CD4-positive, alpha-beta T cell treated with Interleukin-10 for 1 hour (primary cell): ENCODE measurements at places on chromosomes 16 and 17.

DNA sequence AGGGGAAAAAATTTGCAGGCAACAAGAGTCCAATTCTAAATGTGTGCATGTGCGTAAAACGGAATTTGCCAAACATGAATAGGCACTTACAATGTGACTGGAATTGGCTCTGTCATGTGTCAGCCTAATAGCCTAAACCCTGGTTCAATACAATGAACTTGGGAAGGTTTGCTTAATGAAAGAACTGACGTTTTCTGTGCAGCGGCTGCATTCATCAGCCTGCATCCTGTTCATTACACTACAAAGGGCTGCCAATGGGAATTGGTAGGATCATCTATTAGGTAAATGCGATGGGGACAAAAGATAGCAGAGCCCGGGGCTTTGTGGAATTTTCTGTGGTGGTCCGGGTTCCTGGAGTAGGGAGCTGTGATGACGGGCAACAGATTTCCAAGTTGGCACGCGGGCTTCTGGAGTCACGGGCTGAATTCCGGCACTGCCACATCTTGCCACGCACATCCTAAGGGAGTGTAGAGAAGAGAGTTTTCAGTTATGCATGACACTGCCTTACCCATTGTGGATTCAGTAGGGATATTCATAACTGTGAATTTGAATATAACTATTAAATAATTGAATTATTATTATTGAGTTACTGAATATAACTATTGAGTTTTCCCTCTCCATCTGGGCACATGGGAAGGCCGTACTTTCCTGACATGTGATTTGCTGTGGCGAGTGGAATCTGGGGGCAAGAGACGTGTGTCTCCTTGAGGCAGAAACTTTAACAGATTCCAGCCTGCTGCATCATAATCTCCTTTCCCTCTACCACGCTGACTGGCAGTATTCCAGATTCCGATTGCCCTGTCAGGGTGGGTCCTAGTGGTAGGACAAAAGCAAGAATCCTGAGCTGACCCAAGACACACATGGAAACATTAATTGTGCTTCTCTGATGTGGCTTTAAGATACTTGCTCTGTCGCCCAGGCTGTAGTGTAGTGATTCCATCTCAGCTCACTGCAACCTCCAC, 565.6 kb downstream of the WWOX start:
- no peak for DNase-seq

- no peak for DNase-seq
Observed at GRCh38 chr16:80176114-80176513, 364.7 kb upstream of the DYNLRB2 start.

DNA sequence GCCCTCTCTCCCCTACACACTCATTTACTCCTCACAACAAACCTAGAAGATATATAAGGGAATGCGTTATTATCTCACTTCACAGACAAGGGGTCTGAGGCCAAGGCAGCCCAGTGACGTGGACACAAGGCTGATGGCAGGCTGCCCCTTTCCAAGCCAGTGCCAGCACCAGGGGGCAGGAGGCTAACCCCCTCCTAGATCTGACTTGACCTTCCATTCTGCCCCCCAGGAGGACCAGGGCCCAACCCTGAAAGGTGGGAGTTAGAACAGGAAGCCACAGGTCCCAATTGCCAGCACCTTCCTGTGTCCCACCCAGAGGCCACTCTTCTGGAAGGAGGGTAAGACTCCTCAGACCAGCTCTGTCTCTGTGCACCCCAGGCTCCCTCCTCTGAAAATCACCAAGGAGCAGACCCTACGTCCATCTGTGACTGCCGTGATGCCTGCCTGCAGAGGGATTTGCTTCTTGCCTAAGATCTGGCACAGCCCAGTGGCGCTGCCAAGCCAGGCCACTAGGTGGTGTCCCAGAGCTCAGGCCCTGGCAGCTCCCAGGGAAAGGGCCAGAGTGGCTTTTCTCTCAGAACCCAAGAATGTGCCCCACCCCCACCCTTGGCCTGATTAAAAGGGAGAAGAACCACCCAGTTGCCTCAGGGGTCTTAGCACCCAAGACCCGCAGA, 42.4 kb upstream of the MRPS23 start:
- peak; percentile 77 for DNase-seq

GRCh38 chr17:41065829-41066624, at the start of gene KRTAP2-4:
TSS of gene KRTAP2-4 (minus strand) at chr17:41065879. CDS start at chr17:41065845, 34 bp downstream.
- no peak for DNase-seq

GRCh38 chr16:89422905-89423630, 67.3 kb downstream of the ANKRD11 start:
- peak; percentile 53 for DNase-seq

GRCh38 chr16:50318796-50319578, 49.8 kb downstream of the BRD7 start:
- DNase-seq, result peak; percentile 12

DNA sequence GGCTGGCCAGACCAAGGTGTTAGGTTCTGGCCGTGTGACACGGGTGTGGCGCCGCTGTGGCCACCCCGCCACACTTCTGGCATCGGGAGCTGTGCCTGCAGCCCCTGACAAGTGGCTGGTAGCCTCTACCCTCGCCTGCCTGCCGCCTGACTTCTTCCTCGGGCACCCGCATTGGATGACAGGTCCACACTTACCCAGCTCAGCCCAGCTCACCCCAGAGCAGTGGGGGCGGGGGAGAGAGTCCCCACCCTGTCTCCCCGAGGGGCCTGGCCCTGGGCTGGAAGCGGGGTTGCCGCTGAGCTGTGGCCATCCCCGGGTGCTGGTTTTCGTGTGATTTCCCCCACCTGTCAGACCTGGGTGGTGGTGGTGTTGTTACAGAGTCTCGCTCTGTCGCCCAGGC, 53.9 kb upstream of the ACSF3 start:
- no peak for DNase-seq

- no peak for DNase-seq
Observed at GRCh38 chr17:75542229-75542628, 16.7 kb downstream of the LLGL2 start.

GRCh38 chr16:81473558-81473957, 28.9 kb downstream of the CMIP start:
- no peak for DNase-seq

- DNase-seq, result no peak
Observed at GRCh38 chr16:82340531-82340930, 170.5 kb upstream of the MPHOSPH6 start.

DNA sequence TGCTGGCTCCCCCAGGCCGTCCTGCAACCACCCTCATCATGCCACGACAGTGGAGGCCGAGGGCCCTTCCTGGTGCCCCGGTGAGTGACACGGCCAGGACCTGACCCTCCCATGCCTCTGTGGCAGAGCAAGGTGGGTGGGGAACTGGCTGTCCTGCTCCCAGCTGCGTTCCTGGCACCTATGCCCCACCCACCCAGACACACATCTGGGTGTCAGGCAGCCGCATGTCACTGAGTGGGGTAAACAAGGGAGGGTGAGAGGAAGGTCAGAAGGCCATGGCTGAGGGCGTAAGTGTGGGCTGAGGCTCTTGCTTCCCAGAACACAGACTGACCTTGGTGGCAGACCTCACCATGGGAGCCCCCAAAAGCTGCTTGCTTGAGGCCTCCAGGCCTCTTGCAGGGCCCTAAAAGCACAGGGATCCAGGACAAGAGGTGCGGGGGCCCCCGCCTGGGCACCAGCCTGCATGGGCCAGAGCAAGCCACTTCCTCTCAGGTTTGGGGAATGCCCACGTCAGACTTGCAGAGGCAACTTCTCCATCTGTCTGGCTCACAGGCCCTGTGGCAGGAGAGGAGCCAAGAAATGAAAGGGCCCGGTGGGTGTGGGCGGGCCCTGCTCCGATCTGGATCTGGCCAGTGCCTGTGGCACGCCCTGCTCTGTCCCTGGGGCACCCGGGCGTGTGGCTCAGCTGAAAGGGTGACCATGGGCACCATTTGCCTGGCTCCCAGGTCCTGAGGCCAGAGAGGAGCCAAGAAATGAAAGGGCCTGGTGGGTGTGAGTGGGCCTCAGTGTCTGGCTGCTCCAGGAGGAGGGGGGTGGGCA, 3.9 kb upstream of the CCDC57 start:
- peak; percentile 70 for DNase-seq

DNA sequence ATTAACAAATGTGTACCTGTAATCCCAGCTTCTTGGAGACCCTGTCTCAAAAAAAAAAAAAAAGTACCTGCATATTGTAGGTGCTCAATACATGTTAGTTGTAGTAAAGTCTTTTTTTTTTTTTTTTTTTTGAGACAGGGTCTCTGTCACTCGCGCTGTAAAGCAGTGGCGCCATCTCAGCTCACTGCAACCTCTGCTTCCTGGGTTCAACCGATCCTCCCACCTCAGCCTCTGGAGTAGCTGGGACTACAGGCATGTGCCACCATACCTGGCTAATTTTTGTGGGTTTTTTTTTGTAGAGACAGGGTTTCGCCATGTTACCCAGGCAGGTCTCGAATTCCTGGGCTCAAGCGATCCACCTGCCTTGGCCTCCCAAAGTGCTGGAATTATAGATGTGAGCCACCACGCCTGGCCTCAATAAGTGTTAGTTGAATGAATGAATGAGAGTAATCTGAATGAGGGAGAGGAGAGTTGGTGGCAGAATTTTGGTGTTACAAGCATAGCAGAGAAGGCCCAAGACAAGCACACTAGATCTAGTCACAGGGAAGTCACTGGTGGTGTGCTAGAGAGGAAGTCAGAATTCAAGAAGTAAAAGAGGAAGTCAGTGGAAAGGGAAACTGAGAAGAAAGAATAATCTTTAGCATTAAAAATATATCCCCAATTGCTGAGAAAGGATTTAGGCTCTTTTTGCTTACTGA, 9.4 kb upstream of the MYL4 start:
- no peak for DNase-seq

DNA sequence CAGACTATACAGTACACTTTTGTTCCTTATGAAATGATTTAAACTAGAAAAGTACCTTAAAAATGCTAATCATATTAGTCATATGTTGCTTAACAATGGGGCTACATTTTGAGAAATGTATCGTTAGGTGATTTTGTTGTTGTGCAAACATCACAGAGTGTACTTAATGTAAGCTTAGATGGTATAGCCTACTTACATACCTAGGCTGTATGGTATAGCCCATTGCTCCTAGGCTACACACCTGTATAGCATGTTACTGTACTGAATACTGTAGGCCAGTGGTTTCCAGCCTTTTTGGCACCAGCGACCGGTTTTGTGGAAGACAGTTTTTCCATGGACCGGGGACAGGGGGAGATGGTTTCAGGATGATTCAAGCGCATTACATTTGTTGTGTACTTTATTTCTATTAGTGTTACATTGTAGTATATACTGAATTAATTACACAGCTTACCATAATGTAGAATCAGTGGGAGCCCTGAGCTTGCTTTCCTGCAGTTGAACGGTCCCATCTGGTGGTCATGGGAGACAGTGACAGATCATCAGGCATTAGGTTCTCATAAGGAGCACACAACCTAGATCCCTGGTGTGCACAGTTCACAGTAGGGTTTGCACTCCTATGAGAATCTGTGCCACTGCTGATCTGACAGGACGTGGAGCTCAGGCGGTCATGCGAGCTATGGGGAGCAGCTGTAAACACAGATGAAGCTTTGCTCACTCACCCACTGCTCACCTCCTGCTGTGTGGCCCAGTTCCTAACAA, 35.0 kb upstream of the MRC2 start:
- DNase-seq, result no peak

- DNase-seq, result no peak
Observed at GRCh38 chr17:79890706-79891105, 51.5 kb upstream of the CBX4 start.

- no peak for DNase-seq
Observed at GRCh38 chr17:63455417-63455816, 9.3 kb upstream of the CYB561 start.

GRCh38 chr17:40219594-40220338, 662 bp downstream of the WIPF2 start:
- DNase-seq, result peak; percentile 34

DNA sequence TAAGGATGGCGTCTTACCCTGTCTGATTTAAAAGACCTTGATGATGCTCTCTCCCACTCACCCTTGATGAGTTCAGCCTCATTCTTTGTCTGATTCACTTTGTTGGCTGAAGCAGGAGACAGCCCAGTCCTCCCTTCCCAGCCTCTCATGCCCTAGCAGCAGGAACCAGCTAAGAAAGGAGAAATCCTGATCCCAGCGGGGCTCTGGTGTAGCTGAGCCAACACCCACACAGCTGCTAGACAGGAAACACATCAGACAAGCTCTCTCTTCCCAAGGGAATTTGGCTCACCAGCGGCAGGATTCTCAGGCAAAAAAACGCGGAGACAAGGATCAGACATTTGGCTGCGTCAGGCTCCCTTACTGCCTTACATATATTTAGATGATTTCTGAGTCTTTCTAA, 211.5 kb downstream of the CDH11 start:
- no peak for DNase-seq

GRCh38 chr17:77831474-77832179, 126.9 kb upstream of the TNRC6C start:
- no peak for DNase-seq

- no peak for DNase-seq
Observed at GRCh38 chr16:12341966-12342365, 365.4 kb downstream of the SNX29 start.

- DNase-seq, result no peak
Observed at GRCh38 chr16:476039-476438, 50.6 kb downstream of the RAB11FIP3 start.

DNA sequence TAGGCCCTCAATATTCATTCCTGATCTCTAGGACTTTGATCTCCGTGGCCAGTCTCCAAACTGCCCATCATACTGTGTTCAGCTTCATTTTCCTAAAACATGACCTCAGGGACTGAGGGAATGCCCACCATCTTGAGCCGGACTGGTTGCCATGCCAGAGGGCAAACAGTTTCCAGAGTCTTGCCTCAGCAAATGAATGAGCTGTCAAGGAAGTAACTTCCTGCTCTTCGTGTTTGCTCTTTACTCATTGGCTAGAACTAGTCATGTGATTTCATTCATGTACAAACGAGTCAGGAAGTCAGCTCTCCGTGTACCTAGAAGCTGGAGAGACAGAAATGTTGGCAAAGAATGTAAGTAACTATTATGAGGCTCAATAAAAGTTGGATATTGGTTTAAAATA, 50.2 kb downstream of the ANKFN1 start:
- DNase-seq, result no peak

DNA sequence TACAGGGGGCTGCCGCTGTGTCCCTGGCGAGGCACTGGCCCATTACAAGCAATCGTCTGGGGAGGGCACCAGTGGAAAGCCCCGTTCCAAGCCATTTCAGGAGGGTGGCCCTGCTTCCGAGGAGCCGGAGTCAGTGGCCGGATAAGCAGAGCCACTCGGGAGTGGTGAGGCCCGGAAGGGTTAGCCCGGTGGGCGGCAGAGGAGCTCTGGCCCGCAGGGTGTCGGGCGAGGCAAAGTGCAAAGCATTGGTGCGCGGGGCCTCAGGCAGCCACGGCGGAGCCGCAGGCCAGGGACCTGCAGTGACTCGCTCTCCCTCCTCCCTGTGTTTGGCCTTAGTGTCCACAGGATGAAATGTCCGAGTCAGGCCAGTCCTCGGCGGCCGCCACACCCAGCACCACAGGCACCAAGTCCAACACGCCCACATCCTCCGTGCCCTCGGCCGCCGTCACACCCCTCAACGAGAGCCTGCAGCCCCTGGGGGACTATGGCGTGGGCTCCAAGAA, 24.6 kb downstream of the NME3 start:
- no peak for DNase-seq

GRCh38 chr17:36533935-36534839, 481 bp downstream of the MYO19 start:
- DNase-seq, result peak; percentile 61

- no peak for DNase-seq
Observed at GRCh38 chr16:35452471-35452870, 1993.1 kb downstream of the TP53TG3F start.
